ENCODE measurements at places on chromosomes 3 and 15.

DNA sequence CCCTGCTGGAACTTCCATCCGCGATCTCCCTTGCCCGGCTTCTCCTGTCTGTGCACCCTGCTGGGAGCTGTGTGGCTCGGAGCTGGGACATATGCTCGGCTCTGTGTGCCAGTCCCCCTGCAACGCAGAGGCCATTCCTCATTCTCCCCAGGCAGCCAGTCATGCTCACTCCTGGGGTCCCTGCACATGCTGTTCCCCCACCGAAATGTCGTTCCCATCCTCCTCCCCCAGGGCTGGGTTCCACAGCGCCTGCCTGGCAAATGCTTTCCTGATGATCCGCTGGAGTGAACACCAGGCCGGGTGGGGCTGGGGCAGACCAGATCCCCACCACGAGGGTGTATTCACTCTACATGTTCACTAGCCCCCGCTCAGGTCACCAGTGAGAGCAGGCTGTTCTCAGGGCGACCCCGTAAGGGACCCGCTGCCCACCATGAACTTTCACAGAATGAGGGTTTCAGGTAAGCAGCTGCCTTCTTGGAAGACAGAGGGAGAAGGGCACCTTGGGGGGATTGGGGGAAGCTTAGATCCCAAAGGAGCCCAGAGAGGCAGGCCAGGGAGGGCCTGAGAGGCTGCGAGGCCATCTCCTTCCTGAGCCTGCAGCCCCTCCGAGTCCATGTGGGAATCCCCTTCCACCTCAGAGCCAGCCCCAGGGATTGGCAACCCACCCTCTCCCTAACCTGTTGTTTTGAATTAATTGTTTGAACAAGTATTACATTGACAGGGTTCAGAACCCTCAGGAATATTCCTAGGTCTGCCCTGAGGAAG lies 88.7 kb upstream of the IQSEC1 start:
- DNase-seq: no peak

- no peak for DNase-seq
Observed at GRCh38 chr3:78970656-78971055, 797.1 kb downstream of the ROBO1 start.

DNA sequence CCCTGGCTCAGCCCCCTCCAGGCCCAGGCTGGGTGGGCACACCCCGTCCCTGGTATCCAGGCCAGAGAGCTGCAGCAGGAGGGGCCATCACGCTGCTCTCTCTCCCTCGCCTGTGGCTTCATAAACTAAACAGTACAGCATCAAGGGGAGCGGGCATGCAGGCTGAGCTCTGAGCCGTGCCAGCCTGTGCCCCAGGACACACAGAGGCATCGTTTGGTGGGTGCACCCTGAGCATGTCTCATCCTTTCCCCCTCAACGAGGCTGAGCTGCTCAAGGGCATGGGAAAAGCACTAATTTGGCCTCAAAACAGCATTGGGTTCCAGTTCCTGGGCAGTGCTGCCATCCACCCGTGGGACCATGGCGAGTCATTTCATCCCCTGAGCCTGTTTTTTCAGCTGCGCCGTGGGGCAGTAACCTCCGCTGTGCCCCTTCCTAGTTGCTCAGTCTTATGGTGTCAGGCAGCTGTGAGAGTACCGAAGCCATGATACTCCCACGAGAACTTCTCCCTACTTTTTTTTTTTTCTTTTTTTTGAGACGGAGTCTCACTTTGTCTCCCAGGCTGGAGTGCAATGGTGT lies 79.6 kb downstream of the CPN2 start:
- DNase-seq: no peak

GRCh38 chr15:50500352-50500751 lies 46.1 kb downstream of the USP50 start:
- DNase-seq: no peak

DNA sequence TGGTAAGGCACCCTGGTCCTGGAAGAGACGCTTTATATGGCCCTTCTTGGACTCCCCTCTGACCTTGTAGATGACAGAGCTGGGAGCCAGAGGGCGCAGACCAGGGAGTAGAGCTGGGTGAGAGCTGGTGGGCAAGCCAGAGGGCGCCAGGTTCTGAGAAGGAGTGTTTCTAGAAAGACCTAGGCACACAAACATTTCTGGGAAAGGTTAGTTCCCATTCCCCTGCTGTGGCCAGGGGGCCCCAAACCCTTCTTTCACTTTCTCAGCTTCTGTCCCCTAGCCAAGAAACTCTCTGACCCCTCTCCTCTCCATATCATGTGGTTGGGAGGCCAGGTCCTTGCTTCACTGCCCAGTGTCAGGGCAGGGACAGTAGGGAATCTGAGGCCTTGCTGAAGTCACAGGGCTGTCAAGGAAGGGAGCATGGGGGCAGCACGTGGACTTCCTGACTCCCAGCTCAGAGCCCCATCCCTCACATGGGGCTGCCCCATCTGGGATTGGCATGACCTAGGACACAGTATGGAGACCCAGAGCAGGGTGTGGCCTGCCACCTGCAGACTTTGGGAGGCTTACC lies 3.6 kb downstream of the HEMK1 start:
- DNase-seq: peak; percentile 59
